Hippocampal formation (tissue), 2 donors: ENCODE measurements at places on chromosomes 16 and 17.

DNA sequence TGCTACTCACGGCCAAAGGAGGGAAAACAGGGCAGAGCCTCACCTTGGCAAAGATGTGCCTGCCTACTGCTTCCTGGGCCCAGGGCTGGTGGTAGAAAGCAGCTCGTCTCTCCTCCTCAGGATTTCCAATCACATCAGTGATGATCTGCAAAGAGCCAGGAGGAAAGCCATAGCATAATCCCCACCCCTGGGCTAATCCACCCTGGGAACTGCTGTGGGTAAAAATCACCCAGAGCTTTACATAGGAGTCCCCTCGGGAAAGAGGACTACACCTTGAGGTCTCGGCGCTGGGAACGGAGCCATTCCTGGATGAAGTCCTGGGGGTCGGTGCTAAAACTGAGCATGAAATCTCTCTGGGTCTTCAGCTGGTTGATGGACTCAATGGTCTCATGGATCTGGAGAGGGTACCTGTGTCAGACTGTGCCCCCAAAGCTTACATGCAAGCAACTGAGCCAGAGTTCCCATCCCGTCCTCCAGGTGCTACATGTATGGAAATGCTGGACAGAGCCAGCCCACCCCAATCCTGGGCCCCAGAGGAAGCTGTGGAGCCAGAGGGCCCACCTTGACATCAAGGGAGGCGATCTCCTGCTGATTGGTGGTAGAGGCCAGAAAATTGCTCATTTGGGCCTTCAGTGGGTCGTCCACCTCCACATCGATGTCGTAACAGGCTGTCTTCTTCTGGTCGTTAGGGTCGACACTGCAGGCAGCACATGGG is 5.7 kb upstream of the FTSJ3 start:
- no peak for DNase-seq

DNA sequence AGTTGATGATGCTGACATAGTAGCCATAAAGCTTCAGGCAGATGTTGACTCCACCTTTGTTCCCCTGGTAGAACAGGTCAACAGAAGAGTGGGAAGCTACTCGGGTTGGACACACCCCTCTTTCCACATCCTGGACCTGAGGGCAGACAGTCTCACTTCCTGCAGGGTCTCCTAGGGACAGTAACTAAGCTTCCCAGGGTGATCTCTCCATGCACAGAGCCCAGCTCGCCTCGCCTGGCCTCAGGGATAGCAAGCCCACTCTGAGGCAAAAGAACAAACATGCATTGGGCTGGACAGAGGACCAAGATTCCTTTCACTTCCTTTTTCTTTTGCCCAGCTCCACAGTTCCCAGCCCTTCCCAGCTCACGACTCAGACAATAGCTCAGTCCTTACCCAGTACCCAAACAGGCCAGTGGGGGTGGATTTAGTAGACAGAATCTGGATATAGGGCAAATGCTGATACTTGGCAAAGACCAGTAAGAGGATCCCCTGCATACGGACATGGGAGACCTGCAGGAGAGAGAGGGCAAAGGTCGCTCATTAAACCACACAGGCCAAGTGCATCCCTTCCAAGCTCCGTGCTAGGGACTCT is 7.0 kb downstream of the INPP5K start:
- DNase-seq = no peak

GRCh38 chr16:19316846-19317245 is 31.3 kb downstream of the CLEC19A start:
- DNase-seq = no peak

DNA sequence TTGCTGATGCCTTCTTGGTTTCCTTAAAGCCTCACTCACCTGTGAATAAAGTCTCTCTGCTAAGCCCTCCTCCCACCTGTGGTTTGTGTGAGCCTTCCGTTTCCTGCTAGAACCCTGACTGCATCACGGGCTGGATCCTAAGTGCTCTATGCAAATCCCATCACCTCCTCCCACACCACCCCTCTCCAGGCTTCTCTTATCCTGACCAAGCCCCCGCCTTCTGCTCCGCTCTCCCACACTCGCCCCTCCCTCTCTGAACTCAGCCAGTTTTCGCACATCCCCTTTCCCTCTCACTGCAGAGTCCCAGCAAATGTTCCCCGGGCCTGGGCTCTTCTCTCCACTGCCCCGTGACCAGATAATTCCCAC is 51.8 kb downstream of the PIMREG start:
- no peak for DNase-seq

DNA sequence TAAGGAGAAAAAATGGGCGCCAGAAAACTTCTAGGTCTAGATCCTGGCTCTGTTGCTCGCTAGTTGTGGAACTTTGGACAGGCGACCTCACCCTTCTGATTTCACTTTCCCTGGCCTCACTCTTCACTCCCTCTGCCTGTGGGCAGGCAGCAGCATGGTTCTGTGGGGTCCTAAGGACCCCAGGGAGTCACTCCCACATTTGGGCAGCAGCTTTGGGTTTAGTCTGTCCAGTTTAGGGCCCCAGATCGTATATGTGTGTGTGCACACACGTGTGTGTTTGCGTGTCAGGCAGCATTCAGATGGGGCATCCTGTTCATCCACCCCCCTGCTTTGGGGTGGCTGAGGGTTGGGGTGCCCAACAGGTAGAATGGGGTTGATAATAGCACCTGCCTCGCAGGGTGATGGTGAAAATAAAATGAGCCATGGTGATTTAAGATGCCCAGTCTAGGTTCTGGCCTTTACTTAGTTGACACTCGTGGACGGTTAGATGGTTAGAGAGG is 102.2 kb downstream of the RAB11FIP4 start:
- DNase-seq = no peak
